Stimulated activated CD8-positive, alpha-beta memory T cell treated with anti-CD3 and anti-CD28 coated beads, Interleukin-15, amount 100 ng/mL, for 4 hours (primary cell): ENCODE measurements at places on chromosomes 5 and 9.

DNA sequence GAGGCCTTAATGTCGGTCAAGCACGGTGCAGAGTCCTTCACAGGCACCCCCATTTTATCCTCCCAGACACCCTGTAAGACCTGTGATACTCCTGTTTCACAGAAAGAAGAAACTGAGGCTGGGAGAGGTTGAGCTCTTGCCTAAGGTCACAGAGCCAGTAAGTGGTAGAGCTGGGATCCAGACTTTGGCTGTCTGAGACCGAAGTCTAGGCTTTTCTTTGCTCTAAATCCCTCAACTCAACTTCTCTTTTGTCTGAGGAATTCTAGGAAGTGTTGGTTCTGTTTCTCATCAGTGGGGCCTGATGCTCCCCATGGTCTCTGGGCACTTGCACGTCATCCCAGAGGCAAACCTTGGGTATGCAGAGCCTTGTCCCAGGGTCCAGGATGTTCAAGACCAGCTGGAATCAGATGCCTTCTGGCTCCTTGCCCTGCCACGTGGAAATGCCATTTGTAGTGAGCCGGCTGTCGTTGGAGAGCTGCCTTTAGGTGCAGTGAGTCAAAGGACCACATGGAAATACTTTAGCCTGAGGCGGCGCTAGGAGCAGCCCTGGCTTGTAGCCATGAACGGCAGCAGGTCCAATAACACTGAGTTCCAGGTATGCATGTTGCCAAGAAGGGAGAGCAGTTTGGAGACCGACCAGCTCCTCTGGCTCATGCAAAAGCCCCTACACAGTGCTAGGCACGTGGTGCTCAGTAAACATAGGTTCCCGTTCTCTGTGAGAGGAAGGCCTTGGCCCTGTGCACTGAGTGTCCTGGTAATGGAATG lies 9.2 kb downstream of the DCANP1 start:
- no peak for DNase-seq

DNA sequence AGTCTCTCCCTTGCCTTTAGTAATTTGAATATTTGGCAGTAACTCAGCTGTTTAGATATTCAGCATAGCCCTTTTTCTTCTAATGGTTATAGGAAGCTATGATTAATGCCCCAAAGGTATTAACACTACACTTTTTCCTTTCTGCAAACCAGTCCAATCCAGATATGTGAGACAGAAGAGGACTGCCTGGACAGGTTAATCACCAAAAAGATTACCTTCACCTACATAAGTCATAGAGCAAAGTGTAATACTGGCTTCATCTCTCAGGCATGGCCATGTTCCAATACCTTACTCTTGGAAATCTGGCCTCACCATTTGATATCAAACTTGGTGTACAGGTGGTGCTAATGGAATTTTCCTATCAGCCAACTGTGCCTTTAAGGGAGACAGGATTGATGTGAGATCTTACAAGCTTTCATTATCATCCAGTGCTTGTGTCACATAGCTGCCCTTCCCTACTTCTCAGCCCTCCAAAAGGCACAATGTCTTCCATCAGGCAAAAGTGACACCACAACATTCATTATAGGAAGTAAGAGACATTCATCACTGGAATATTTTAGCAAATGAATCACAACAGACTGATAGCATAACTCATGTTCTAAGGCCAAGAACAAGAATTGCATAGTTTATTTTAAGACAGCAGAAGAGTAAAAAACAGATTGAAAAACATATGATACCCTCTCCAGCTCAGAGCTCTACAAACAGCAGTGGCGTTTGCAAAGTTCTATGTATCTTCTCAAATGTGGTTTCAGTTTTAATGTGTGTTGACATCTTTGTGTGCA lies 91.2 kb upstream of the PAM start:
- no peak for DNase-seq

- no peak for DNase-seq
Measured at GRCh38 chr9:80555782-80556325, 984.1 kb downstream of the TLE4 start.

DNA sequence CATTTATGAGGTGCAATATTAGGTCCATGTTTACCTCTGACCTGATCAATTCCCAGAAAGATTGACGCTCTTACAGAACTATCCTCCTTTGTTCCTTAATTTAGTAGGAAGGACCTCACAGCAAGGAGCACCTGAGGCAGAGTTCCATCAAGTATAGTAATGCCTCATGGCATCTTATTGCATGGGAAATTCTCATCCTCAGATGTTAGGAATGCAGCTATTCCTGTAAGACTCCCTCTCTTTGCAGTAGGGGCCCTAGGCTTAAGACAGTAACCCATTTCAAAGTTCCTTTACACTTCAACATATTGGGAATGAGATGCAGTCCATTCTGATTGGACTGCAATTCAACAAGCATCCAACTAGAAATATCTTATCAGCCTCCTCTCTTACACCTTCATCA lies 69.8 kb downstream of the SLCO4C1 start:
- DNase-seq: no peak

DNA sequence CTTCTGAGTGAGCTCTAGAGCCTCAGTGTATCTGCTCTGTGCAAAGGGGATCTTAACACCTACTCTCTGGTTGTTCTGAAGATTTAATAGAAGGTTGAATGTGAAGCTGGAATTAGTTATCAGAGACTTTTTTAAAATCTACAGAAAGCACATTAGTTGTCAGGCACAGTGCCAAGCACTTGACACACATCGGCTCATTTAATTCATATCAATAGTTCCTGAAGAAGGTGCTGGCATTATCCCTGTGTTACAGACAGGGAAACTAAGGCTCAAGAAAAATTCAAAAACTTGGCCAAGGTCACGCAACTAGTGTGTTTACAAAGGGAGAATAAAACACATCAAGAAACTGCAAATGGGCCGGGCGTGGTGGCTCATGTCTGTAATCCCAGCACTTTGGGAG lies 80.2 kb downstream of the FGF18 start:
- no peak for DNase-seq

GRCh38 chr9:124694414-124695279 lies 76.5 kb downstream of the NR6A1 start:
- DNase-seq: no peak
